ENCODE measurements at places on chromosomes 12 and 14.

GRCh38 chr14:54350203-54350602, 46.6 kb upstream of the CDKN3 start:
- no peak for DNase-seq

- no peak for DNase-seq
These were observed 854.0 kb upstream of the SEL1L start for GRCh38 chr14:82387699-82388098.

DNA sequence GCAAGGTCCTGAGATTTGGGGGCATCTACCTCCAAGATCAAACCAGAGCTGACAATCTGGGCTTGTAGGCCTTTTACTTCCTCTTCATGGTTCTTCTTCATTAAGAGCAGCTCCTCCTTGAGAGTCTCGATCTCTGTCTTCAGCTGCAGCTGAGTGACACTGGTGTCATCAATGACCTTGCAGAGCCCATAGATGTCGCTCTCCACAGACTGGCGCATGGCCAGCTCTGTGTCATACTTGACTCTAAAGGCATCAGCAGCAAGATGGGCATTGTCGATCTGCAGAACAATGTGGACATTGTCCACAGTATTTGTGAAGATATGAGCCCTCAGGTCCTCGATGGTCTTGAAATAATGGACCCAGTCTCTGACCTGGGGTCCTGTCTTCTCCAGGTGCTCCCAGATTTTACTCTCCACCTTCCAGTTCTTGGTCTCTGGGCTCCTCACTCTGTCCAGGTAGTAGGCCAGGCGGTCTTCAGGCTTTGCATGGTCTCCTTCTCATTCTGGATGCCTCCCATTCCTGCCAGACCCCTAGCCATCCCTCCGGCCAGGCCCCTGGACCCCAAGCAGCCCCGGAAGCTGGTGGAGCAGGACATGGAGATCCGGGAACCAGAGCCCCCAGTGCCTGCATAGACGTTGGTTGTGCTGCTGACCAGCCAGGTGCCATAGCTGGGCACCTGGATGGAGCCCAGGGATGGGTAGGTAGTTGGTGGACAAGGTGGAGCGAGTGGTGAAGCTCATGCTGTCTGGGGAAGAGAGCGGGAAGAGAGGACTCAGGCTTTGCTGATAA, 141.0 kb downstream of the MSRB3 start:
- DNase-seq: no peak

DNA sequence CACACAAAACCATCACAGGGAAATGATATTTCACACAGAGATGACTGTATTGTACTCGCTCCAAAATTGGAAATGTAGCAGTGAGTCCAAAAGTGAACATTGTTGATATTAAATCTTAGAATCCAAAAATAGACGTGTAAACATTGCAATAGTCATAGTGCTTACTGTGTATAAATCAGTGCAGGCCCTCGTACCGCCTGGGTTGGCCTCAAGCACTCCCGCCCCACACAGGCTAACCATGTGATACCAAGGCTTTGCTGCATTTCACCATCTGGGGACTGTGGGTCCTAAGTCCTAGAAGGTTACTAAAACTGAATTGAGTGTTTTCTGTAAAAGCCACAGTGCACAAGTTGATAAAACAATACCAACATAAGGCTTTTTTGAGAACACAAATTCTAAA, 107.3 kb downstream of the PPP2R5E start:
- peak; percentile 59 for DNase-seq

DNA sequence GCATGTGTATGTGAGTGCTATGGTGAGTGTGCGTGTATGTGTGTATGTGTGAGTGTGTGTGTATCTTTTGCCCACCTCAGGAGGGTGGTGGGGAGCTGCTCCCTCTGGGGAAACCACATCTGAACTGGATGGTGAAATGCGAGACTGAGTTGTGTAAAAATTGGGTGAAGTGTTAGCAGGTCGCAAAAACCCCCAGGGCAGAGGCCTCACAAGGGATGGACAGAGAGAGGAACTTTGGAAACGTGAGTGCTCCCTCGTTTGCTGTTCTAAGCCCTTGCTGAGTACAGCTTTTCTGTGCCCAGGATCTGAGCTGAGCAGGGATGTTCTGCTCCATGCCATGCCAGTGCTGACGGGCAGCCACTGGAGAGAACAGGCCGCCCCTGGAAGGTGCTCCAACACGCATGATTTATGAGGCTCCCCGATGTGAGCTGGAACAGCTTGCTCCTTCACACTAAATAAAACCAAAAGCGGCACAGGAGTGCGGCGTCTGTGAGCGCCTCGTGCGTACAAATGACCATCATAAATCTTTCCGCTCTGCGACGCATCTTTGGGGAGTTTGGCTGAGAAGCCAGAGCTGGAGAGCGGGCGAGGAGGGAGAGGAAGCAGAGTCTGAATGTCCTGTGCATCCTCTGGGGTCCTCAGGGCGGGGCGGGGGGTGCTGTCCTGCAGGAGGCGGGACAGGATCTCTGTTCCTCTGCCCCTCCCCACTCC, 14.1 kb upstream of the GALNT9 start:
- DNase-seq: no peak

- DNase-seq: no peak
These were observed 9.0 kb downstream of the LPAR5 start for GRCh38 chr12:6626654-6627283.

GRCh38 chr12:97283297-97283696, 179.3 kb upstream of the RMST start:
- DNase-seq: no peak

DNA sequence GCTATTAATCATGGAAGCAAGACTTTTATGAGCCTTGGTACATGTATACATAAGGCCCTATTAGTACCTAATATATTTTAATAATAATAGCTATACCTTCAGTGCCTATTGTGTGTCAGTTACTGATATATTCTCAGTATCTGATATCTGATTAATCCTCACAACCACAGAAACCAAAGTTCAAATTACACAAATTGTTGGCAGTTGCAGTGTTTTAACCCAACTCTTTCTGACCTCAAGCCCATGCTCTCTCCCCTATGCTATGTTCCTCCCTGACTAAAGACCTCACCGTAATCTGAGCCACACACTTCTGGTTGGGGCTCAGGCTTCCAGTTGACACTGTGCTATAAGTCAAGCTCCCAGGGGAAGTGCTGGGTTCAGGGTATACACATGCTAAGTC, 214.4 kb downstream of the SPTSSA start:
- DNase-seq: no peak

- DNase-seq: no peak
These were observed 68.9 kb downstream of the SLC6A15 start for GRCh38 chr12:84843593-84844144.

DNA sequence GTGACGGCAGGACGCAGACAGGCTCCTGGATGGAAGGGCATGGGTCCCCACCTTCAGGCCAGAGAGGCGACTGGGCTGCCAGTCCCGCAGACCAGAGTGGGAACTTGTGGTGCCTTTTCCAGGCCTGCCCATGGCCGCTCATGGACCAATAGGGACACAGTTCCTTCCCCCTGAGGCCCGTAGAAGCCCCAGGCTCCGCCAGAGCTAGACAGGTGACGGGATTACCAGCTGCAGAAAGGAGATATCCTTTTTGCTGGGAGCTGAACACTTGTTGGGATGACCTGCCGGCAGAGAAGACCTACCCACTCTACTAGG, 73.6 kb upstream of the RASSF8 start:
- DNase-seq: no peak

DNA sequence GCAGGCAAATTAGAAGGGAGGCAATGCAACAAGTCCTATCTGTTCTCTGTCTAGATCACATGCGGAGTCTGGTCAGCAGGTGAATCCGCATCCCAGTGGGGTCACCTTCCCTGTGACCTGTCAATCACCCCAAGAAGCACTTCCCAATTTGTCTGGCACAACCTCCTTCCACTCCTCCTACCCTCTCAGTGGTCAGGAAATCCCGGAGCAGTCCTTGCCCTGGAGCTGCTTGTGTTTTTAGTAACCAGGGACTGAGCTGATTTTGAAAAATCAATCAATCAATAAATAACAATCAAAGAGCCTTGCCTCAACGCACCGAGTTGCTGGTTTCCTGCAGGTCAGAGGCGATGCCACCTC, 572 bp upstream of the ACSS3 start:
- no peak for DNase-seq

- DNase-seq: no peak
These were observed 12.6 kb downstream of the TRAPPC6B start for GRCh38 chr14:39157491-39157890.

DNA sequence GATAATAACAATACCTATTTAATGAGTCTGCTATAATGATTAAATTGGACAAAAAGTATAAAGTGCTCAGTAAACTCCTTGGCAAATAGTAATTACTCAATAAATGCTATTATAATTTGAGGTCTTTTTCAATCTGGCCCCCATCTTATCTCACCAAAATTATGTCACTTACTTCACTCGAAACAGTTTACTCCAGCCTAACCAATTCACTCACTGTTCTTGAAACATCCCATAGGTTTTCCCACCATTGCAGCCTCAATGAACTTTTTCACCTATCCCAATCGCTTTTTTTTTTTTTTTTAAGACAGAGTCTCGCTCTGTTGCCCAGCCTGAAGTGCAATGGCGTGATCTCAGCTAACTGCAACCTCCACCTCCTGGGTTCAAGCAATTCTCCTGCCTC, 17.5 kb upstream of the PRKAG1 start:
- DNase-seq: no peak

GRCh38 chr12:8991371-8992345, 2.3 kb downstream of the KLRG1 start:
- DNase-seq: no peak

GRCh38 chr12:43094886-43095575, 457.0 kb downstream of the ADAMTS20 start:
- peak; percentile 68 for DNase-seq

DNA sequence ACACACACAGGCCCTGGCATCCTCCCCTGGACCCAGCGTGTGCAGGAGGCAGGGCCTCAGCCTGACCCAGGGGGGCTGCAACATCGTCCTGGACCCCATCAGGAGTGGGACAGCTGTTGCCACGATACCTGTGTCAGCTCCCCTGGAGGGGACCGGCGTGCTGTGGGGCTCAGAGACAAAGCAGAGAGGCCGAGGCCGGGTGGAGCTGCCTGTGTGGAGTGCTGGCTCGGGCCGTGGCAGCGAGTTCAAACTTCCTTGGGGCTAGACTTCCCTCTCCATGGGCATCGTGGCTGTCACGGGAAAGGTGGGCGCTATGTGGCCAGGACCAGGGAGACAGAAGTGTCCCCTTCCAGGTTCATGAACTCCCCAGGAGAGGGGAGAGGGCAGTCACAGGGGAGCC, 155.0 kb upstream of the SFSWAP start:
- no peak for DNase-seq

DNA sequence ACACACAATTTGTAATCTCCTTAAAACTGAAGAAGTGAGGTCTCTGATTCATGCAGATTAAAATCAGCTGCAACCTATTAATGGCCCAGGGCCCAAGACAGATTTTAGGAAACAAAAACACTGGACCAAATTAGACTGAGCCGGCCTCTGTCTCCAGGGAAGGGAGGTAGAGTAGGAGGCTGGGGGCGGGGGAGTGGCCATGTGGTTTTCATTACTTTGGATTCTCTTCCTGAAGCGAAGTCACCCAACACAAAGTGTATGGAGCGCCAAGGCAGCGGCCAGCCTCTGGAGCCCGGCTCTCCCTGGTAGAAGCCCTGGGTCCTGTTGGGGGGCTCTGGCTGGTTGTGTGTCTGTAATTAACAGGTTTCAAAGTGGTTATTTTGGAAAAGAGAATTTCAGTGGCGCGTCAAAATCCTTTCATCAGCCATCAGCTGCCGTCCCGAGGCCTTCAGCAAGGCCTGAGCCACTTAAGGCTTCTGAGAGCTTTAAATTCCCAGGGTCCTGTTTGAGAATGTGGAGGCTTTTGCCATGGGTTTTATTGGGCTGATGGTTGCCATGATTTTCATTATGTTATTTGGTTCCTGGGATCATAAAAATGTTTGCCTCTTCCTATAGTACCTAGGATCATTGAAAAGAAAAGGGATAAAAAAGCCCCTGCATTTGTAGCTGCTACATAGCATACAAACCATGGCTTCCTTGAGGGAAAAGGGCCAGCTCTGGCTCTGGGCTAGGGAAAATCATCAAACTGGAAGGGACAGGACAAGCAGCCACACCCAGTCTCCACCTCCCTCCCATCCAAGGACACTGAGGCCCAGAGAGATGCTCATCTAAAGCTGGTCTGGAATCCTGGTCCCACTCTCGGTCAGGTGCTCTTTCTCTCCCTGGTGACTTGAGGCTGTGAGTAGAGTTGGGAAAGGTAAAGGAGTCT, 282.4 kb downstream of the ZFP36L1 start:
- DNase-seq: peak; percentile 97

Data from fibroblast of upper back skin (primary cell).